ENCODE measurements at places on chromosomes 1 and 21. TPM values are rescaled to one million over a fixed set of nuclear protein-coding genes. Genes with fewer than 3 reads are reported as not detected.

DNA sequence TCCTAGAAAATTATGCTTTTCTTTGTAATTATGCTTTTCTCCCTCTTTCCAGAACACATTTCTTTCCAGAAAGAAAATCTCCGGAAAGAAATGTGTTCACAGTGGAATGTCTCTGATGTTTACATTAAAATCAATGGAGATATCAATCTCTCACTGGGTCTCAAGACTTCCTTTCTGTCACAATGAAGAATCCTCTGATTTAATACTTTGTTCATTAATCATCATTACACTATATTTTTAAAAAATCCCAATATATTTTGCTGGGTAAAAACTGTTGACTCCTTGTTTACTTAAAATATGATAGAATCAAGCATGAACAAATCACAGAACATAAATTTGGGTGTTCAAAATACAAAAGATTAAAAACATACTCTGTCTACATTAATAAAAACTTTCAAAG is 26.3 kb upstream of the TGFBR3 start:
- no peaks in the 10 kb centered on the region for H3K36me3 ChIP-seq
- no peak for DNase-seq
- H3K4me1 ChIP-seq, result no peaks in the 10 kb centered on the region
- H3K27me3 ChIP-seq, result no peaks in the 10 kb centered on the region
- H3K4me3 ChIP-seq, result no peak overlapping the region

DNA sequence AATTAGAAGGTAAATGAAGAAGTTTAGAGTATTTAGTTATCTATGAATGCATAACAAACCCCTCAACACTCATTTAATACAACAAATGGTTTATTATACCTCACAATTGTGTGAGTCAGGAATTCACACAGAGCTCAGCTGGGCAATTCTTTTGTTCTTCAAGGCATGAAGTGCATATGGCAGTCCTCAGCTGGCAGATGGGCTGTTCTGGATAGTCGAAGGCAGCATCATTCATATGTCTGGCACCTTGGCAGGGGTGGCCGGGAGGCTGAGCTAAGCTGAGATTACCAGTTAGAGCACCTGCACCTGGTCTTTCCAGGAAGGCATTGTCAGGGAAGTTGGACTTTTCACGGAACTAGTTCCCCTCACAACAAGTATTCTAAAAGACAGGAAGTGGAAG is 286.2 kb upstream of the DUSP10 start:
- H3K4me3 ChIP-seq, result no peak overlapping the region
- H3K4me1 ChIP-seq, result no peaks in the 10 kb centered on the region
- DNase-seq, result no peak
- H3K27ac ChIP-seq, result no peak overlapping the region
- no peaks in the 10 kb centered on the region for H3K27me3 ChIP-seq

GRCh38 chr1:209190591-209191261 is 392.8 kb upstream of the CAMK1G start:
- no peaks in the 10 kb centered on the region for H3K36me3 ChIP-seq
- no peak overlapping the region for H3K4me3 ChIP-seq
- H3K27ac ChIP-seq, result no peak overlapping the region
- no peak for DNase-seq

- peaks cover 15% of the 10 kb centered on the region for H3K27me3 ChIP-seq
- H3K27ac ChIP-seq, result no peak overlapping the region
- no peaks in the 10 kb centered on the region for H3K36me3 ChIP-seq
- H3K4me1 ChIP-seq, result peaks cover 3% of the 10 kb centered on the region
- no peak overlapping the region for H3K4me3 ChIP-seq
Observed at GRCh38 chr21:44585892-44586291, 5.5 kb upstream of the KRTAP10-5 start.

- no peaks in the 10 kb centered on the region for H3K27me3 ChIP-seq
- H3K27ac ChIP-seq, result peak overlapping the region; percentile 59
- H3K4me1 ChIP-seq, result peaks cover 7% of the 10 kb centered on the region
- no peak for DNase-seq
- peak overlapping the region; percentile 32 for H3K4me3 ChIP-seq
Observed at GRCh38 chr21:25572861-25573310, 34.4 kb downstream of the MRPL39 start.

Gene SHCBP1L
- total RNA-seq, result not detected

DNA sequence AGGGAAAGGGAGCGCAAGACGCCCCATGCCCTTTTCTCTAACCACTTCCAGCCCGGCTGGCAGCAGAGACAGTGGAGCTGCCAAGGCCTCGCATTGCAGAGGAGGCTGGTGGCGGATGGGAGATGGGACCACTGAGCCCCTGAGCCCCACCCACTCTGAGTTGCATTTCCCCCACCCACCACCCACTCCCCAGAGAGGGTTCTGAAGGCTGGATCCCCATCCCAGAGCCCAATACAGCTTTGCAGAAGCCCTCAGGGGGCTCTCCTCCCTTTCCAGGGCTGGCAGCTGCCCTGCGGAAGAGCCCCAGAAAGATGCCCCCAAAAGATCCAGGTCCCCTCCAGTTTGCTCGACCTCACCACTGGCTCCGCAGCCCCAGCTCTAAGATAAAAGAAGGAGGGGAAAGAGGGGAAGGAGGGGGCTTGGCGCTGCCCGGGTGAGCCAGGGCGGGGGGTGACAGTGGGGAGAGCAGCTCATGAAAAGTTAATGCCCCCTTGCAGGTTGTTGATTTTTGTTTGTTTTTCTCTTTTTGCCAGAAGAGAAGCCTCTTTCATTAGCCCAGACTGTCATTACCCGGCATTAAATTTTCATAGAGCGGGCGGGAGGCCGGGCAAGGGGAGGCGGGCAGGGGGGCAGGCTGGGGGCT is 38.4 kb upstream of the CASZ1 start:
- H3K27me3 ChIP-seq, result peaks cover 30% of the 10 kb centered on the region
- no peak overlapping the region for H3K27ac ChIP-seq
- DNase-seq, result no peak
- peaks cover 4% of the 10 kb centered on the region for H3K4me1 ChIP-seq
- no peaks in the 10 kb centered on the region for H3K36me3 ChIP-seq

DNA sequence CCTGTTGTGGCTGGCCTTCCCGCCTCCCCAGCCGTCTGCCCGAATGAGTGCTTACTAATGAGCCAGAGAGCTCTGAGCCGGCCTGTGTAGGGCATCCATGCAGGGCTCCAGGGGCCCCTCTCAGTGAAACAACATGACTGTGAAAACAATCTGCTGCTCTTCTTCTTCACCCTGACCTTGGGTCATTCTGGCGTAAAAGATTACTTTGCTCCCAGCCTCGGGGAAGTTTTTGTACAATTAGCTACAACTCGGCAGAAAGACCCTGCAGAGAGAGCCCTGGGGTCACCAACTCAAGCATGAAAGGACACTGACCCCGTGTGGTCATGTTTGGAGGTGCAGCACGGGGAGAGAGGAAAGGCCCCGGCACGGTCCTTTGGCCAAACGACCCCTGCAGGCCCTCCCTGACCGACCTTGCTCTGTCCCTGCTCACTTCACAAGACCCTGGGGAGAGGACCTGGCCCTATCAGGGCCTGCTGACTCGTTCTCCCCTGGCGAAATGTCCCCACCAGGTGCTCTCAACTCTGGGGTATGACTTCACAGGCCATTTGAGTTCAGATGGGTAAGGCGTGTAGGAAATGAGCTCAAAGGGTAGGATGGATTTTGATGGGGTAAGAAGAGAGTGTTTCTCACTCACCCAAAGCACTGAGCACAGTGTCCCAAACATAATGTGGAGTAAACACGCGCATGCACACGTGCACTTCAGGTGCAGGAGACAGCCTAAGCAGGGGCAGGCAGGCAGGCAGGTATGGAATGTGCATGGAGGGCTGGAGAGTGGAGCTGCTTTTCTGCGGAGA is 22.9 kb upstream of the FAM20B start:
- H3K4me1 ChIP-seq, result peaks cover 22% of the 10 kb centered on the region
- H3K27ac ChIP-seq, result no peak overlapping the region
- DNase-seq, result peak; percentile 52
- H3K4me3 ChIP-seq, result no peak overlapping the region
- H3K36me3 ChIP-seq, result no peaks in the 10 kb centered on the region

Gene TIE1
- not detected for total RNA-seq

DNA sequence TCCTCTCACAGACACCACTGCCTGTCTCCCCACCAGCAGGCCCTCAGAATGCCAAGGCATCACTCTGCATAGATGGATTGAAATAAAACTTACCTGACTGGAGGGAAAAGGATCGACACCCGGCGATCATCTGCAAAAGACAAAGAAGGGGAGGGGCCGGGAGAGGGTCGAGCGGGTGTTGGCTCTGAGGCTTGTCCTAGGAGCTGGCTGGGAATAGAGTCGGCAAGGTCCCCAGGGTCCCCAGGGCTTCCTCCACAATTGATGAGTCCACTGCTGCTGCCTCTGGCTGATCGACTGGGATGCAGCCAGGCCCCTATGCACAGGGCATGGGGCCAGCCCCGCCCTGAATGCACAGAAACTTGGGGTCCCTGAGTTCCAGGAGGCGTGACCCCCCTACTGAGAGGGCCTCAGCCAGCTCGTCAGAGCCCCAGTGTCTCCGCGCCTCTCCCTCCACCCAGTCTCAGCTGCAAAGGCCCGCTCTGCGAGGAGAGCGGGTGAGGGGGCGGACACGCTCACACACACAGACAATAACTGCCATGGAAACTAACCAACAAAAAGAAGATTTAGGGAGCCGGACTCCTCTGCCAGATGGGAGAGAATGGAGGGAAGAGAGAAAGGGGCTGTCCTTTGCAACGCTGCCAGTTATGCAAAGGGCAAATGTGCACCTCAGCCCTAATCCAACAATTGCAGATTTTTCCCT is at the start of gene KLHDC8A:
Gene KLHDC8A (minus strand): TSS at position 483 of the 700 bp plus-strand sequence. CDS start 13,318 bp downstream, outside the sequence.
- peaks cover 6% of the 10 kb centered on the region for H3K27me3 ChIP-seq
- DNase-seq, result no peak
- no peaks in the 10 kb centered on the region for H3K36me3 ChIP-seq
- H3K4me1 ChIP-seq, result no peaks in the 10 kb centered on the region

DNA sequence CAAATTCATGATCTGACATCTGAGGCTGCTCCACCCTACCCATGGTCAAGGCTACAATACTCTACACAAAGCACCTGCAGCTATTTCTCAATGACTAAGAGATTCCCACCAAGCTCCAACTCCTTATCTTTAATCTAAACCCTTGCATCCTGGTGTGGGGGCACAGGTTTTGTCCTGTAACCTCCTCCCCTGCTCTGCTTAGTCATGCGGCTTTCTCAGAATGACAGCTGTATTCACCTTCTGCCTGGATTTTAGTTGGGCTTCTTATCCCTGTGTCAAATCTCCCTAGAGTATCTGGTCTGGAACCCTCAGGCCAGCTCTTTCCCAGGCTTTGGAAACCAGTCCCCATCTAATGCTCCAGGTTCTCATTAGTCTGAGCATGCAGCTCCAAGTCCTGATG is 159.0 kb downstream of the BARHL2 start:
- H3K36me3 ChIP-seq, result no peaks in the 10 kb centered on the region
- H3K4me3 ChIP-seq, result no peak overlapping the region
- no peaks in the 10 kb centered on the region for H3K4me1 ChIP-seq
- no peak overlapping the region for H3K27ac ChIP-seq

Gene NBPF4
- total RNA-seq, result 0.11 TPM

GRCh38 chr1:175552306-175552705 is 191.1 kb downstream of the TNR start:
- no peaks in the 10 kb centered on the region for H3K27me3 ChIP-seq
- H3K4me1 ChIP-seq, result no peaks in the 10 kb centered on the region
- H3K36me3 ChIP-seq, result no peaks in the 10 kb centered on the region
- no peak overlapping the region for H3K4me3 ChIP-seq
- no peak overlapping the region for H3K27ac ChIP-seq
- DNase-seq, result no peak

DNA sequence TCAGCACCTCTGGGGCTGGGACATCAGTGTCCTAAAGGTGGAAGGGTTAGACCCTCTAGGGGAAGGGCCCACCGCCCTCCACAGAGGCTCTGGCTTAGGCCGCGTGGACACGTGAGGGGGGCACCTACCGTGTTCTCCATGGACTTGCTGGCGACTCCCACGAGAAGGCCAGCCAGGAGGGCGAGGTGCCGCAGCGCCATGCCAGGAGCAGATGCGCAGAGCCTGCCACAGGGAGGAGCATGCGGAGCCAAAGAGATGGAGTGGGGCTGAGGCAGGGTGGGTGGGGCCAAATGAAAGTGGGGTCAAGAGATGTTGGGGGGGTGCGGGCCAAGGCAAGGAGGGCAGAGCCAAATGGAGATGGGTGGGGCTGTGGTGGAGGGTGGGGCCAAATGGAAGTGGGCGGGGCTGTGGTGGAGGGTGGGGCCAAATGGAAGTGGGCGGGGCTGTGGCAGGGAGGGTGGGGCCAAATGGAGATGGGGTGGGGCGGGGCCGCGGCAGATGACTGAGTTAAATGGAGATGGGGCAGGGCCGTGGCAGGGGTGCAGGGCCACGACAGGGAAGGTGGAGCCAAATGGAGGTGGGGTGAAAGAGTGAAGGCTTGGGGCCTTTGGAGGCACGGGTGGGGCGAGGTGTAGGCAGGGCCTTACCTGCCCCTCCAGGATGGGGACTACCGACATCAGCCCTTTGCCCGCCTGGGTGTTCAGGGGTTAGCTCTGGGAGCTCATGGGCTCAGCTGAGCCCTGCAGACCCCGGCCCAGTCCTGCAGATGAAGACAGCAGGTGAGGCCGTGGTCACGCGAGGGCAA is 17.4 kb upstream of the RNF223 start:
- no peaks in the 10 kb centered on the region for H3K27me3 ChIP-seq
- no peak for DNase-seq
- H3K36me3 ChIP-seq, result no peaks in the 10 kb centered on the region
- no peaks in the 10 kb centered on the region for H3K4me1 ChIP-seq
- no peak overlapping the region for H3K27ac ChIP-seq

Gene ATP1A4
- total RNA-seq, result not detected

GRCh38 chr1:110535985-110536384 is 17.0 kb upstream of the KCNA10 start:
- no peak for DNase-seq
- no peaks in the 10 kb centered on the region for H3K27me3 ChIP-seq
- no peak overlapping the region for H3K4me3 ChIP-seq

Gene OR10J1
- not detected for total RNA-seq

DNA sequence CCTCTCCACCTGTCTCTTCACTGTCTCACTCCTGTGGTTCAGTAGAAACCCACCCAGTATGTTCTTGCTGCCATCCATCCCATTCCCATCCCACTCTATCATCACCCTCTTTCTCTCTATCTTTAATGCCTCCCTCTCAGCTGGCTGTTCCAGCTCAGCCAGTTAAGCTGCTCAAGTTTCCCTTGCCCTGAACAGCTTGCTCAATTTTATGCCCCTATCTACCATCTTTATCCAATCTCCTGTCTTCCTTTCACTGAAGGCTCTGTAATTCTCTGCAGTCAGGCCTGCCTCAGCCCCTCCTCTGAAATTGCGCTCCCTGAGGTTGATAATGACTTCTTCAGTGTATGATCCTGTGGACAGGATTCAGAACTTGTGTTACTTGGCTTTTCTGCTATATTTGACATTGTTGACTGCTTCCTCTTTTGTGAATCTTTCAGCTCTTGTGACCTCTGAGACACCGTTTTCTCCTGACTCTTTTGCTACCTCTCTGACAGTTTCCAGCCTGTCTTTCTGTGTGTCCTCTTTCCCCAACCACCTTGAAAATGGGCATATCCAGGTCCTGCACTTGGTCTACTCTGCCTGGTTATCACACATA is 13.9 kb upstream of the BCAR3 start:
- H3K27ac ChIP-seq, result no peak overlapping the region
- no peaks in the 10 kb centered on the region for H3K36me3 ChIP-seq
- no peak overlapping the region for H3K4me3 ChIP-seq
- H3K4me1 ChIP-seq, result peaks cover 3% of the 10 kb centered on the region

GRCh38 chr1:77421504-77422233 is 139.8 kb downstream of the AK5 start:
- H3K4me1 ChIP-seq, result peaks cover 21% of the 10 kb centered on the region
- DNase-seq, result peak; percentile 29
- H3K4me3 ChIP-seq, result no peak overlapping the region

GRCh38 chr21:21612466-21612865 is 614.3 kb downstream of the NCAM2 start:
- no peak for DNase-seq
- no peaks in the 10 kb centered on the region for H3K4me1 ChIP-seq
- H3K36me3 ChIP-seq, result no peaks in the 10 kb centered on the region
- no peak overlapping the region for H3K27ac ChIP-seq
- no peaks in the 10 kb centered on the region for H3K27me3 ChIP-seq
- no peak overlapping the region for H3K4me3 ChIP-seq
